ENCODE measurements at places on chromosomes 7 and 10.

- DNase-seq = no peak
Observed at GRCh38 chr7:155680864-155681263, 36.4 kb downstream of the RBM33 start.

DNA sequence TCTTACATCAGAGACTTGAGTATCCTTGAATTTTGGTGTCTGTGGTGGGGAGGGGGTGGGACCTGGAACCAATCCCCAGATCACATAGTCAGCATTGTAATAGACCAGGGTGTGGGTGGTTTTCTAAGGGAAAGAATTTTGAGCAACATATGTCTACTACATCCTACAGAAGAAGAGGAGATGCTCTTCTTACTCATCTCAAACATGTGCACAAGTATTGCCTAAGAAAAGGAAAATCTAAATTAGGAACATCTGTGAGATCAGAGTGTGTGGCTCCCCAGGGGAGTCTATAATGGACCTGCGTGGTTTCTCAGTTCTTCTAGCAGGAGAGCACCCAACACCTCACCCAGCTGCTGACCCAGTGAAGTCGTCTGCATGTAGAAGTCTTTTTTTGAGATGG lies 148.8 kb downstream of the CCDC3 start:
- no peak for DNase-seq

DNA sequence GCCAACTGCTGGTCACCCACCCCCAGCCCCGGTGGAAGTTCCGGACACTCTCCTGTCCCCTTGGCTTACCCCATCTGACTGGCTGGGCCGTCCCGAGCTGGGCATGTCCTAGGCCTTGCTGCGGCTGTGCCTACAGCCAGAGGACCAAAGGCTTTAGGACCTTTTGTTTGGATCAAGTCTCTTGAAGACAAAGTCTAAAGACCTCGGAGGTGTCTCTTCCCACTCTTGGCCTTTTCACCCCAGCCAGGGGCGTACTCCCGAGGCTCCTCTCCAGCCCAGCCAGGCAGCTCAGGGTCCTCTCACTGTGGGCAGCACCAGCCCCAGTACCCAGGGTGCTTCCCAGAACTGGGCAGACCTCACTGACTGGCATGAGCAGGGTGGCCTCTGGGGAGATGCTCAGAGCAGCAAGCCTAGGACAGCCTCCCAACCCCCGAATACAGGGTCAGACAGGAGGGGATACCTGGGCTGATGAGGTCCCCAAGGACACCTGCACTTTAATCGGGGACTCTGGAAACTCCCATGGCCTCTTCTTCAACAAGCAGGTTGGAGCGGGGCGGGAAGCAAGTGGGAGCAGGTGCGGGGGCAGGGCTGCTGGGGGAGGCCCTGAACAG lies 2.7 kb upstream of the PWWP2B start:
- DNase-seq = no peak

DNA sequence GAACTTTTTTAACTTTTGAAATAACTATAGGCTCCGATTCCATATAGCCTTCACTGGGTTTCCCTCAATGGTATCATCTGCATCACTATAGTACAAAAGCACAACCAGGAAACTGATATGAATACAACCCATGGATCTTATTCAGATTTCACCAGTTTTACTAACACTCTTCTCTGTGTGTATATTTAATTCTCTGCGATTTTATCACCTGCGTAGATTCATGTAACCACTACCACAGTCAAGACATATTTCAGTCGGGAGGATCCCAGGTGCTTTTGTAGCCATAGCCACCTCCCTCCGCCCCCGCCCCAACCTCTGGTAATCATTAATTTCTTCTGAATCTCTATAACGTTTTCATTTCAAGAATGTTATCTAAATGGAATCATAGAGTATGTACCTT lies 82.8 kb upstream of the C7orf33 start:
- DNase-seq = no peak

DNA sequence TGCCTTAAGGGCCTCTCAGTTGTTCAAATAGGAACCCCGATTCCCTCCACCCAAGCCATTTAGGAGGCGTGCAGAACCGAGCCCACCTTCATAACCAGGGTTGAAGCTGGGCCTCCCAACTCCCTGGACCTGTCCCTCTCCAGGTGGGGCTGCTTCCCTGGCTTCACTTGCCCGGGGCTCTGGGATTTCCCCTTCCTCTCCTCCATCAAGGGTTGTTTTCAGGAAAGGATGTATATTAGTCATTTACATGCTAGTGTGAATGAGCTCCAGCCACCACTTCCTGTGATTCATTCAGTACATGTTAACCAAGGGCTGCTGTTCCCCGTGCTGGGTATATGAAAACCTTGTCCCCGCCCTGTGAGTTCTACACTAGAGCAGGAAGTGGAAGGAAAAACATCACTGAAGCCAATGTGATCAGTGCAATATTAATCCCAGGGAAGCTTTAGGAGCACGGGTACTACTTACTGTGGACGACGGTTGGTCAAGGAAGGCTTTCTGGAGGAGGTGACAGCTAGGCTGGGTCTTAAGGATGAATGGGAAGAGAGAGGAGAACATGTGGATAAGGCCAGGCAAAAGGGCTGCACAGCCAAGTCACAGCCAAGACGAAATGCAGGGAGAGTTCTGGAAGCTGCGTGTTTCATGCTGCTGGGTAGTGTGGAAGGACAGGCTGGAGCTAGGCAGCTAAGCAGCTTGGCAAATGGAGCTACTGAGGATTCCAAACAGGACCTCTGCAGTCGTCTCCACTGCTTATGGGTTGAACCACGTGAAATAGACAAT lies 150.1 kb upstream of the SHH start:
- no peak for DNase-seq

DNA sequence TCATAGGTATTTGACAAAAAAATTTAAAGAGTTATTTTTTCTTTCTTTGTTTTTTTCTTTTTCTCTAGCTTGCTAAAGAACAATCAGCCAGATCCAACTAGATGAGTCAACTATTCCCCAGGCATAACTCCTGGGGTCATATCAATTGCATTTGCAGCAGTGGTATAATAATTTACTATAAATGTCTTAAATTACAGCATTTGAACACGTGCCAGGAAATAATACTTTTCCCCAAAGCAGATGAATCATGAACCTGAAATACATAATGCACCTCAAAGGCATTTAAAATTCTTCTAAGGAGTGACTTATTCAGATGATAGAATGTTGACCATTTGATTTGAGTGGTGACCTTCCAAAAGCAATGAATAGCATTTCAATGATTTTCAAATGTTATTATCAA lies 190.1 kb downstream of the LRRTM3 start:
- DNase-seq = no peak

GRCh38 chr7:70857793-70858545 lies 274.0 kb upstream of the GALNT17 start:
- DNase-seq = no peak

GRCh38 chr10:100800931-100801330 lies 55.5 kb downstream of the PAX2 start:
- no peak for DNase-seq

DNA sequence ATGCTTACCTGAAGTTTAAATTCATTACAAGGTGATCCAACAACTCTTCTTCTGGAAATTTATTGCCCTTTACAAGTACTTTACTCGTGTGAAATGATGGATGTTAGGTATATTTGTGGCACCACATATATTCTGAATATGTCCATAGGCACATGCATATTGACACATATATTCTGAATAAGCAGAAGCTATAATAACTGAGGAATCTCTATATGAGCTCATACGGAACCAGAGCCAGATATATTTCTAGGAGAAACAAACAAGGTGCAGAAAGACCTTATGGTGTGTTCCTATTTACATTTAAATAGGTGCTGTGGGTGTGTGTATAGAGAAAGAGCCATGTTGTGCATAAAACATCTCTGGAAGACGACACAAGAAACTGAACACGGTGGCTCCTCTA lies 456.1 kb upstream of the NPVF start:
- DNase-seq = no peak
